Brain pericyte (primary cell): ENCODE measurements at places on chromosomes 2 and 18.

GRCh38 chr2:37652199-37652640 is 19.2 kb downstream of the CDC42EP3 start:
- peak; percentile 69 for DNase-seq

- no peak for DNase-seq
Measured at GRCh38 chr2:190062601-190063000, at the start of gene MSTN. Gene MSTN (minus strand): TSS chr2:190062729. CDS start chr2:190062596, 133 bp downstream.

- no peak for DNase-seq
Measured at GRCh38 chr18:9986156-9986930, 72.5 kb downstream of the VAPA start.

DNA sequence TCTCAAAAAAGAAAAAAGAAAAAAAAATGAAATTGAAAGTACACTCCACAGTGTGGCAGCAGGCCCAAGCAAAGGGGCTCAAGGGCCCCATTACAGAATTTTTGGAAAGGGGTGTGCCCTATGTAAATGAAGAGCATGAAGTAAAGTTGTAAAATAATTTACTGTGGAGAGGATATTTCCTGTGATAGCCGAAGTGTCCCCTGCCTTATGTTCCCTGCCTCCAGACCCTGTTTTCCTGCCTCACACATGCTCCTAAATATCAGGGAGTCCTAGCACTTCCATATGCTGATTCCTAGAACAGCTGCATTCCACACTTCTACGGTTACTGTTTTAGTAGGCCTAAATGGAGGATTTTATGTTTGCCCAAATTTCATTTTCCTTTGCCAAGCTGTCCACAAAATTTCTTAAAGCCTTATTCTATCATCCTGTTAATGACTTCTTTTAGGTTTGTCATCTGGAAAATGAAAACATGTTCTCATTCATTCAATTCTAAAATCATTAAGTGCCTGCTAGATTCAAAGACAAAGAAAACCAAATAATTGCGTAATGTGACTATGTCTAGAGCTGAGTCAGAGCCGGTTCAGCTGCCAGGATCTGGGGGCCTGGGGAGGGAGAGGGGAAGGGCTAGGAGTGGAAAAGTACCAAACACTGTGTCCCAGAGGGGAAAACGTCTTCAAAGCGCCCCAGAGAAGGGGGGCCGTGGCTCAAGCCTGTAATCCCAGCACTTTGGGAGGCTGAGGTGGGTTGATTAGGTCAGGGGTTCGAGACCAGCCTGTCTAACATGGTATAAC is 25.9 kb upstream of the IMPA2 start:
- DNase-seq: peak; percentile 77

DNA sequence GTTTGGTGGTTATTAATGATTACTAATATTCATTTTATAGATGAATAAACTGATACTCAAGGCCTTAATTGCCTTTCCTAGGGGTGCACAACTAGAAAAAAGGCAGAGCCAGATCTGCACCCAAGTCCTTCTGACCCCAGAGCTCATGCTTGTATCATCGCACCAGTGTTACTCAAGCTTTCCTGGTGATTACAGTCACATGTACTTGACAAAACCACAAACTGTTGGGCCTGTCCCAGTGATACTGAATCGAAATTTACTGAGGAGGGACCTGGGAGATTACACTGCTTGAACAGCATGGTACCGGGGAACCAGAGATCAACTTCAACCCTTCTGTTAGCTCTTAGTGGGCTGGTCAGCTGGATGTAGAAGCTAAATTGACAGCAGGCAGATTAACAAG is 33.7 kb downstream of the FASTKD2 start:
- no peak for DNase-seq

GRCh38 chr2:557635-558301 is 119.4 kb downstream of the TMEM18 start:
- no peak for DNase-seq

DNA sequence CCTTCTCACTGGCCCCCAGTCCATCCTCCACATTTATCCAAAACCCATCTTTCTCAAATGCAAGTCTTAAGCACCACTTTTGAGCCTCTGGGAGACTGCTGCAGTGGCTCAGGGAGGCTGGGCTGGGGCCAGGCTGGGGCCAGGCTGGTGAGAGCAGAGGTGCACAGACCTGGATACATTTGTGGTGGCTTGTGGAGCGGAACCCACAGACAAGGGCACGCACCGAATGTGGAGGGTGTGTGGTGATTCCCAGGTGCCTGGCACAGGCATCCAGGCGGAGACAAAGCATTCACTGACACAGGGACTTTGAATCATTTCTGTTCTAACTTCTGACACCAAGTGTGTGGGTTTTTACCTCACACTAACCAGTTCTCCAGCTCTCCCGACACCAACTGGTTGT is 42.2 kb upstream of the MGAT4A start:
- no peak for DNase-seq

DNA sequence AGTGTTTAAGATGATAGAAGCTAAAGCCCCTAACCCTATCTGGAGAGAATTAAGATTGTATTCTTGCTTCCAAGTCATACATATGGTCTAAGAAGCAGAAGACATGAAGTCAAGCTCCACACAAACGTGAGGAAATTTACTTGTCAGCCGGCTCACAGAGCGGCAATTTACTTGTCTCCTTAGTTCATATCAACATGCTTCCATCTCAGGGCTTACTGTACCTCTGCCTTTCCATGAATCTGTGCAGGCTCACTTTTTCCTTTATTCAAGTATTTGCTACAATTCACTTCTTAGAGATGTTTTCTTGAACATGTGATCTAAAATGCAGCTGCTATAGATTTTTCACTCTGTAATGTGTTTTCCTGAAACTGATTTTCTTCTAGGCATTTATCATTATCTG is 1386.4 kb downstream of the LRP1B start:
- DNase-seq: no peak

DNA sequence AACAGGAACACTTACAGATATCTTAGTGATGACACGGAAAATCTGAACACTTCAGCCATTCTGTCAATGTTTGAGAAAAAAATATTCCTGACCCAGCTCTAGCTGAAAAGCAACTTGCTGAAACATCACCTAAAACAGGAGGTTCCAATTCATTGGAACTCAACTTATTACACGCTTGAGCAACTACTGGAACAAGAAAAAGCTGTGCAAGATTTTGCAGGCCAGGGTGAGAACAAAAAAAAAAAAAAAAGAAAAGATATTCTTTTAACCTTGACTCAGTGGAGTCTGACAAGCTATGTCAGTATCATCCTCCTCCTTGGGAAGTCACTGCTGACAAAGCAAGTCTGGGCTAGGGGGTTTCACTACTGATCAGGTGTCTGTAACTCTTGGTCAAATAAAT is 351.0 kb downstream of the SS18 start:
- DNase-seq: no peak

DNA sequence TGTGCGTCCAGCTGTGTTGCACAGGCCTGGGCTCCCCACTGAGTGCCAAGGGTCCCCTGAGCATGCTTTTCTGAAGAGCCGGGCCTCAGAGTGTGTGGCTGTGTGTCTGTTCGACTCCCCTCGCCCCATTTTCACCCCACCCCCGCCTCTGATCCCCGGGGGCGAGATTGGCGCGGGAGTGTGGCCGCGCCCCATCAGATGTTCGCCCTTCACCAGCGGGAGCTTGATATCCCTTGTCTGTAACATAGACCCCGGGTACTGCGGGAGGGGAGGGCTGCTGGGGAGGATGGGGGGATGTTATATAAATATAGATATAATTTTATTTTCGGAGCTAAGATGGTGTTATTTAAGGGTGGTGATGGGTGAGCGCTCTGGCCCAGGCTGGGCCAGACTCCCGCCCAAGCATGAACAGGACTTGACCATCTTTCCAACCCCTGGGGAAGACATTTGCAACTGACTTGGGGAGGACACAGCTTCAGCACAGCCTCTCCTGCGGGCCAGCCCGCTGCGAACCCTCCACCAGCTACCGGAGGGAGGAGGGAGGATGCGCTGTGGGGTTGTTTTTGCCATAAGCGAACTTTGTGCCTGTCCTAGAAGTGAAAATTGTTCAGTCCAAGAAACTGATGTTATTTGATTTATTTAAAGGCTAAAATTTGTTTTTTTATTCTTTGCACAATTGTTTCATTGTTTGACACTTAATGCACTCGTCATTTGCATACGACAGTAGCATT is 1.5 kb downstream of the RHOB start:
- DNase-seq: no peak

DNA sequence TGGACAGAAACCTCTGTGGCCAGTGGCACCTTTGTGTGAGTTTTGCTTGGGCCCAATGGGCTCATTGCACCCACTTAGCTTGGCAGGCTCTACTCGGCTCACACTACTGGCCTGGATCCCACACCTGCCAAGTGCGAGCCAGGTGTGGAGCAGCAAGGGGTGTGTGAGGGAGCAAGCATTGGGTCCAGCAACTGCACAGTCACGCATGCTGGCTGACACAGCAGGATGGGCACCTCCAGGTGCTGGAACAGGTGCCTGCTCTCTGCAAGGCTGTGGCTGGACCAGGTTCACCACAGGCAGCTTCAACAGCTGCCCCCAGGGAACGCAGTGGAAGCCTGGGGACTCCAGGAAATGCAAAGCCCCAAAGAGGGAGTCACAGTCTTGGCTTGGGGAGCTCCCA is 94.2 kb downstream of the DOK6 start:
- no peak for DNase-seq

DNA sequence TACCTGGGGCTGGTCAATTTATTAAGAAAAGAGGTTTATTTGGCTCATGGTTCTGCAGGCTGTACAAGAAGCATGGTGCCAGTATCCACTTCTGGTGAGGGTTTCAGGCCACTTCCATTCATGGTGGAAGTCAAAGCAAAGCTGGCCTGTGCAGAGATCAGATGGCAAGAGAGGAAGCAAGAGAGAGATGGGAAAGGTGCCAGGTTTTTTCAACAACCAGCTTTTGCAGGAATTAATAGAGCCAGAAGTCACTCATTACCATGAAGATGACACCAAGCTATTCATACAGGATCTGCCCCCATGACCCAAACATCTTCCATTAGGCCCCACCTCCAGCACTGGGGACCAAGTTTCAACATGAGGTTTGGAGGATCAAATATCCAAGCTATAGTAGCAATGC is 56.8 kb upstream of the ST3GAL5 start:
- no peak for DNase-seq

GRCh38 chr2:24429197-24430074 is 61.6 kb upstream of the NCOA1 start:
- DNase-seq: no peak

- no peak for DNase-seq
Measured at GRCh38 chr2:114968748-114969400, 526.4 kb downstream of the DPP10 start.

DNA sequence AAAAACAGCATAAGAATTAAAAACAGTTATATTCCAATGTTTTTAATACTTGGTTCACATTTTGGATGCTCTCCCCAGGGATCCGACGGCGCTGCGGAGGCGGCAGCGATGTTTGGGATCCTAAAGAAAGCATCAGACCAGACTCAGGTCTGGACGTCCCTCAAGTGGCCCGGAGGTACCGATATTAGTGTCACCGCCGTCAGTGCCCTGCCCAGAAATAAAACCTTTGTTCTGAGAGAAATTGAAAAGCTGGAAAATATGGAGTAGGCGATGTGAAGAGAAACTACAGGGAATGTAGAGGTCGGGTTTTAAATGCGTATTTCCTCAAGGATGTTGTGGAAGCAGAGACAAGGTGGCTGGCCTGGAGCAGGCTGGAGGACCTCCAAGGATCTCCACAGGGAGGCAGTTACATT is 683 bp upstream of the TBC1D8 start:
- no peak for DNase-seq

GRCh38 chr2:196712867-196713266 is 73.4 kb downstream of the CCDC150 start:
- DNase-seq: no peak

GRCh38 chr18:60112369-60112768 is 212.6 kb downstream of the PMAIP1 start:
- DNase-seq: no peak

- DNase-seq: no peak
Measured at GRCh38 chr2:119106301-119106897, 52.2 kb downstream of the C1QL2 start.

DNA sequence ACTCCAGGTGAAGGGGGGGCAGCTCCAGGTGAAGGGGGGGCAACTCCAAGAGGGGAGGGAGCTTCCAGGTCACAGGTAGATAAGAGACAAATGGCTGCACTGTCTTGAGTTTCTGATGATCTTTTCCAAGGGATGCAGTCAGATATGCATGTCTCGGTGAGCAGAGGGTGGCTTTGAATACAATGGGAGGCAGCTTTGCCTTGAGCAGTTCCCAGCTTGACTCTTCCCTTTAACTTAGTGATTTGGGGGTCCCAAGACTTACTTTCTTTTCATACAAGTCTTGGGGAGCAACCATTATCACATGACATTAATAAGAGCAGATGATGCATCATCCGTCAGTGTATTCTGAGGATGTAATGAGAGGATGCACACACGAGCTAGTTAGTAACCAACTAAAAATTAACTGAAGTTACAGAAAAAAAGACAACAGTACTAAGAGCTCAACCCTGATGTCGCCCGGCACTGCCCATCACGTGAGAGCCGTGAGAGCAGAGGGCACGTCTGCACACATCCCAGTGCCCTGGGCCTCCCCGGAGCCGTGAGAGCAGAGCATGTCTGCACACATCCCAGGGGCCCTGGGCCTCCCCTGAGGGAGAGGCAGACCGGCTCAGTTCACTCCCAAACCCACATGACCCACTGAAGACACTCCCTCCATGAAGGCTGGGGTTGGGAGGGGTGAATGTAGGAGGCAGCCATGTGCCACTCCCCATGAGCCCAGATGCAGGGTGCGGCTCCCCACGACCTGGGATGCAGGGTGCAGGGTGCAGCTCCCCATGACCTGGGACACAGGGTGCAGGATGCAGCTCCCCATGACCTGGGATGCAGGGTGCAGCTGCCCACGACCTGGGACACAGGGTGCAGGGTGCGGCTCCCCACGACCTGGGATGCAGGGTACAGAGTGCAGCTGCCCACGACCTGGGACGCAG is 39.4 kb downstream of the PXDN start:
- no peak for DNase-seq

- DNase-seq: no peak
Measured at GRCh38 chr2:197500503-197501131, 438 bp downstream of the HSPE1 start.

DNA sequence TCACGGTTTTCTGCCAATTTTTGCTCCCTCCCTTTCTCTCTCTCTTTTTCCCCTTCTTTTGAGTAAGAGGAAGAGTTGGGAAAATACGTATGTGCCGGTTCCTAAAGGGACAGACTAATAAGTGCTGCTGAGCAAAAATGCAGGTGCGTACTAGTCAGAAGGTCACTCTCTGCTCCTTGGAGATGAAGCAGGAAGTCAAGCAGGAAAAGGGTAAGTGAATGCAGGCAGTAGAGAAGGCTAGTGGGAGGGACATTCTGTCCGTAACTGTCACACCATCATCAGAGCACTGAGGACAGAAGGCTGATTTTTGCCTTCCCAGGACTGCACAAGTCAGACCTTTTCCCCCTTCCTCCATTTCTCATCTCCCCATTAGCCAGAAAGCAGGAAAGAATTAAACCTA is 105.7 kb downstream of the CDH2 start:
- DNase-seq: no peak

GRCh38 chr2:174009488-174010223 is 44.5 kb upstream of the SP3 start:
- DNase-seq: no peak

GRCh38 chr2:19363474-19363778 is 5.0 kb upstream of the OSR1 start:
- no peak for DNase-seq

GRCh38 chr2:144630459-144631215 is 110.7 kb upstream of the ZEB2 start:
- no peak for DNase-seq

- no peak for DNase-seq
Measured at GRCh38 chr18:80210312-80211083, 36.8 kb downstream of the PARD6G start.

- no peak for DNase-seq
Measured at GRCh38 chr2:143732076-143732475, 602.9 kb downstream of the ARHGAP15 start.

- DNase-seq: no peak
Measured at GRCh38 chr2:207875473-207876212, 105.9 kb upstream of the FZD5 start.
